Heart left ventricle (tissue), 16 donors: ENCODE measurements at places on chromosomes 5 and 9.

GRCh38 chr5:73448463-73449136 is at the start of gene FOXD1:
TSS of gene FOXD1 (minus strand) at chr5:73448777. CDS start at chr5:73448362, 415 bp downstream.
- DNase-seq, result peak; percentile 44

DNA sequence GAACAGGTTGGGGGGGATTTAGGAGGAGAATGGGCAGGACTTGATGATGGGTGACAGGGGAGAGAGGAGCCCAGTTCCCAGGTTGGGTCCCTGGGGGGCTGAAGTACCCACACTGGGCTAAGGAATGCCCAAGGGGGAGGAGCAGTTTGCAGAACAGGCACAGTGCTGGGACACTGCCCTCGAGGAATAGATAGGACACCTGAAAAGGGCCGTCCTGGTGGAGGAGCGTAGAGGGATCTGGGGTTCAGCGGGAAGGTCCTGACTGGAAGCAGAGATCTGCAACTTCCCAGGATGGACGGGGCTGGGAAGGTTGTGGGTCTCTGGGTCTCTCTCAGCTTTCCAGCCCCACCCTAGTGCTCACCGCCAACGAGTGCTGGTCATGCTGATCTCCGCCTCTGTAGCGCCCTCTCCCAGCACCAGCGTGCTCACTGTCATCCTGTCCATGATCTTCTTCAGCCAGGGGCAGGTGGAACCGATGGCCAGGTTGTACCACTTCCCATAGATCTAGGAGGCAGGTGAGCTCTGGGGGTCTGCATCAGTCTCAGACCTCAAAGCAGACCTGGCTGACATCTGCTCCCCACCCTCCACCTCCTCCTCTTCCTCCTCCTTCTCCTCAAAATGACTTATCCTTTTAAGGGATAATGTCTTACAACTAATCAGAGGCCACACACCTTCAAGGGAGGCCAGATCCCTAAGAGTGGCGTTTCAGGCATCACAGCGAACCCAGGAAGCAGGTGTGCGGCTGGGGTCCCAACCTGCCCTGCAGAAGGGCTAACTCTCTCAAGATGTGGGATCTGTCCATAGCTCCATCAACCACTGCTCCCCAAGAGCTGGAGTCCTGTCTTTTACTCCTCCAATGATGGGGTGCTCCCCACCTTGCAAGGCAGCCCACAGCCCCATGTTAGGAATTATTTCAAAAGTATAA is 1.6 kb downstream of the AMBP start:
- DNase-seq, result no peak

- no peak for DNase-seq
These were observed 560 bp downstream of the SCAI start for GRCh38 chr9:125142560-125143376.

- DNase-seq, result no peak
These were observed 455.5 kb downstream of the ACTL7B start for GRCh38 chr9:108400297-108400696.

GRCh38 chr5:565782-566440 is 41.7 kb upstream of the SLC9A3 start:
- DNase-seq, result no peak

DNA sequence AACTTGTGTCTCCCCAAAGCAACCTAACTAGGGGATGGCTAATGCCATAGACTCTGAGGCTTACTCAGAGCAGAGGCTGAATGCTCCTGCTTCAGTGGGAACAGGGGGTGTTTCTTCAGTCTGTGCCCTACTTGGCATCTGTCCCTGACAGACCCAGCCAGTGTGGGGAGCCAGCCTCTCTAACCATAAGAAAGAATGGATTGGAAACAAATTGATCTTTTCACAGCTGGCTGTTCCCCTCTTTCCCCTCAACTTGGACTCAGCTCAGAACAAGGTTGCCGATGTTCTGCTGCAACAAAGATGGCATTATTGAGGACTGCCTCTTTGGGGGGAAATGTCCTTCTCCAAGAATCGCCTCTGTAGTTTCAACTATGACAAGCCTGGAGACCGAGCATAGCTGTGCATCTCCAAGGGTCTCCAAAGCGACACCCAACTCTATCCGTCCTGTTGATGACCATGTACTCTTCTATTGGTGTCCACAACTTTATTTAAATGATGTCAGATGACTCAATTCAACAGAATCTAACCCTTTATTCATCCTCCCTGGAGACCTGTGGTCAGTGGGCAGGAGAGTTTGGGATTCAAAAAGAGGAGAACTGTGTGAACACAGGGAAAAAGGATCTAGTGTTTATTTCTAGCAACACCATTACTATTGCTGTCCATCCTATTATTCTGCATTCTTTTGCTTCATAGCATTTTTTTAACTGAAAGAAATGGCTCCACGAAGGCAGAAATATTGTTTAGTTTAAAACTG is 24.7 kb upstream of the TNC start:
- DNase-seq, result no peak

- DNase-seq, result no peak
These were observed 74.1 kb upstream of the BASP1 start for GRCh38 chr5:17143335-17143734.

DNA sequence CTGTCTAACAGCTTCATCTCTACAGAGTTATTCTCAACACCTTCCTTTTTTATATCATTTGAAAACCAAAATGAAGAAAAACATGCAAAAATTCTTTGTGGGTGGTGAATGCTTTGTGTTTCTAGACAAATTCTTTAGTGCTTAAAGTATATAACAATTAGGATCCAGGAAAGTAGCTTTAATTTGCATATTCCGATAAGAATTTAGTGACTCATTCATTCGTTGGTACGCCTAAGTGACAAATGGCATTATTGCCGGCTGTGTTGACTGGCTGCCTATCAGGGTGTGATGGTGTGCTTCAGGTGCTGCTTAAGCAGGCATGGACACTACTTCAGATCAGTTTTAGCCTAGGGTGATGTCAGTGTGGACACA is 35.2 kb downstream of the LMNB1 start:
- no peak for DNase-seq

- peak; percentile 80 for DNase-seq
These were observed 58.0 kb upstream of the RPL26L1 start for GRCh38 chr5:172901012-172901780.

DNA sequence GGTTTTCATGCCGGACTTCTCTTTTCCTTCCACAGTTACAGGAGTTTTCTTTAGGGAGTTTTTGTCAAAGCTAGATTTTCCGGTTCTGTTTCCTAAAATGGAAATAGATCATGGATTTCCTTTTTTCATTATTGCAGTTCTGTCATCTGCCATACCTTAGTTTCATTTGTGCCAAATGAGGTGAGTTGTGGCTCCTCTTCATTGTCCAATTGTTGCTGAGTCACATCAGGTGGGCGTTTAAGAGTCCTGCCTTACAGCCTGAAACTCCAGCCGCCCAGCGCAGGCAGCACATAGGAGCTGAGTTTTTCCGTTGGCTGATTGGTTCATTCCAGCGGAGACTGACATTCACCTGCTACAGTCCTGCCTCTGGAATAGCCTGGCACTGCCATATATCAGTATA is 14.1 kb downstream of the SLC25A25 start:
- no peak for DNase-seq

DNA sequence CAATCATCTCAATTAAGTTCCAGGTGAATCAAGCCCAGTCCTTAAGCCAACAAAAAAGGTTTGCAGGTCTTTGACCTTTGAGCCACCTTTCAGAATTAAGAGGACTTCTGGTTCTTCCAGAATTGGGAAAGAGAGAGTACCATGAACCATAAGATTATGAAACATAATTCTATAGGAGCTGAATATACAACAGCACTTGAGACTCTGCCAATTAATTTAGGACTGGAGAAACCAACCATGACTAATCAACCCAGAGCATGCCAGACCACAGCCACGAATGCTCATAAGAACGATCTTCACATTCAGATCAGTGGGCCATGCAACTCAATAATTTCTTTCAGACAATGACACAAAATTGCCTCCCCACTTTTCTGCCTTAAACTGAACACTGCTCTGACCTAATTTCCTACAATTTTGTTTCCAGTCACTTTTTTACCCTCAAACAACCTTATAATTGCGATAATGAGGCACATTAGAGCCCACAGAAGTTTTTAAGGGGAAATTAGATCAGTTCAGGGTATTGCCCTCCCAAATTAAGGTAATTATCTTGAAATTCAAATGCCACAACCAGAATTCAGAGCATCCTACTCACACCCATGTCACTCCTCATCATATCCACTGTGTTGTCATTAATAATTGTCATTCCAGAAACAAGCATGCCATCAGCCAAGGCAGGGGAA is 213.4 kb downstream of the ATPSCKMT start:
- no peak for DNase-seq

DNA sequence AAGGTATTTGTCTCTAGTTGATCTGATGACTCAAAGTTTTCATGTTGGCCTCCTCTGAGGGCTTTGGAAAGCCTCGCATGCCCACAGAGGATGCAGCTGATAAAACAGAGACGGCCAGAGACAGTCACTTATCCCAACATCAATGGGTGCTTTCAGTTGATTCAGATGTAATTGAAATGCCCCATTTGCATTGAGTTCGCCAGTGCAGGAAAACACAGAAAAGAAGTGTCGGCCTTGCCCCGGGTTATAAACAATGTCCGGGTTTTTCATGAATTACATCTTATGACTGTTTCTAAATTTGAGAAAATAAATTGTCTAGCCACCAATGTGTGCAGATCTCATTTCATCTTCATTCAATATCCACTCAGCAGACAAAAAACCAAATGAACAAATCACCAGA is 42.2 kb upstream of the ICE1 start:
- no peak for DNase-seq

DNA sequence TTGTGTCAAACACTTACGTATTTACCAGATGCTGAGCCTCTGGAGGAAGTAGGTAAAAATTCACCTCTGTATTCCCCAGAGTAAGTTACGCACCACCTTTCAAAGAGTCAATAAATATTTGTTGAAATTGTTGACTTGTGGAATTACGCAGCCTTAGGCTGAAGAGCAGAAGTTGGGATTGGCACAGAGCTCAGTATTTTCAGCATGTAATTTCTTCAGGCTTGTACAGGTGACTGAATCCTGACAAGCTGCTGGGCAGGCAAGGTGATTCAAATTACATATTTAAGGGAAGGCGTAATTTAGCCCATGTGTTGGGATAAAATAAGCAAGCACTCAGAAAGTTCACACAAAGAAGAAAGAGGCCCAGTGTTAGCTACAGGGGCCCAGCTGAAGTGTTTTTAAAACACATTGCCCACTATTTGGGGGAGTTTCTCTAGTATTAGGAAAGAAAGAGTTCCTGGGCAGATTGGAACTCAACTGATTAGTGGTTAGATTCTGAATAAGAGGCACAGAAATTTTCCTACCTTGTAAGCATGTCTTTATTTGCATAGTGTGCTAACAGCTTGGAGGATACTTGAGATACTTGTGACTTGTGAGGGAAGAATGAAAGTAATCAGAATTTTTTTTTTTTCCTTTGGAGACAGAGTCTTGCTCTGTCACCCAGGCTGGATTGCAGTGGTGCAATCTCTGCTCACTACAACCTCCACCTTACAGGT is 165.3 kb upstream of the FBXL7 start:
- DNase-seq, result no peak

- DNase-seq, result no peak
These were observed 196.5 kb upstream of the TBCA start for GRCh38 chr5:77972469-77973252.

DNA sequence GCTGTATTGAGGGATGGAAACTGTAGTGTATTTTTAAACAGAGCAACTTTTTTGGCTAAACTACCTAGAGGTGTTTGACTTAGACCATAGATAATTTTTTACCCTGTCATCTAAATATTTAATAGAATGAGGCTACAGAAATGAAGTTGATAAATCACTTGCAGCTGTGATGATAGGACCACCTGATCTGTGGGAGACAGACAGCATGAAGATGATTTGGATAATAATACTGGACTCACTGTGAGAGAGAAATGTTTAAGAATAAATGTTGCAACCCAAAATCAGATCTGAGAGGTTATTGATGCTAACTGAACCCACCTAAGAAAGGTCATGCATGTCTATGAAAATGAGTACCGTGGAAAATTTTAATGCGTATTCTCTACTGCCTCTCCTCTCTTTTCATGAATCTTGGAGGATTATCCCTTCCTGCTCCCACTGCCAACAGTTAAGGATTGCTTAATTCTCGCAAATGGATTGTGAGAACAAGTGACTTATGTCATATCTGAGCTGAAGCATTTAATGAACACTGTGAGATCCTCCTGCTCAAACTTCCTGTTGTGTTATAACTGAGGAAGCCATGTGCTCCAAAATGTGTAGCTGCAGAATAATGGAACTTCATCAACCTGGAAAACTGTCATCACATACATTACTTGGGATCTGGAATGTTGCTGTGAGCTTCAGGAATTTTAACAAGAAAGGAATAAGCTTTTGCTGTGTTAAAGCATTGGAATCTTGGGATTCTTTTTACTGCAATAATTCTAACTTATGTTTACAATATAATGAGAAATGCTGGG is 617.9 kb upstream of the CDH18 start:
- no peak for DNase-seq

DNA sequence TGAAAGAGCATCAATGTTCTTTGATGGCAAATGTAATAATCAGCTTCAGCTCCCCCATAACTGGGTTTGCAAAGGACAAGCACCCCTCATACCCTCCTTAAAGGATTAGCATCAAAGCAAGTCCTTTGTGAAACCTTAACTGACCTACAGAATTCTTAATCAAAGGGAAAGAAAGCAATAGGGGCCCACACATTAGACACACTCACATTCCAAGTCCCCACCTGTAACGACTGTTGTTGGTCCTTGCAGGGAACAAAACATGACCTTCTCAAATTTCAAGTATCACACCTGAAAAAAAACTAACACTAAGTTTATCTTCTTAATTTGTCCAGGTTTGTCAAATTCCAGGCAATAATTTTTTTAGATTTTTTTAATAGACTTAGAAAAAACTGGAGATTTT is 32.6 kb downstream of the TTC39B start:
- DNase-seq, result no peak

DNA sequence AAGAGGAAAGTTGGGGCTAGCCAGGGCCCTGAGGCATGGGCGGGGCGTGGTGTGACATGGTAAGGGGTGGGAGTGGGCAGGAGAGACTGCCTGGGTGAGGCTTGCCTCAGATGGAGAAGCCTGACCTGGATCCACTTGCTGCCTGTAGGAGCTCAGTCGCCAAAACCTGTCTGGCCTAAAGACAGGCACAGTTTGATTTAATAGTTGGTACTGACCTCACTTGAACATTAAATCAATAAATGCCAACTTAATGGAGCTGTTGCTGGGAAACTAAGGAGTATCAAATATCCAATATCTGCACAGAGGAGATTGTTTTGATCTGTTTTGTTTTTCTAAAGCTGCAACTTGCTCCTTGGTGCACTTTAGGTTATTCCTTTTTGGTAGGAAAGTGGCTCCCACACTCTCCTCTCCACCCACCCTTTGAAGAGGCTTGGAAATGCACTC is 86.4 kb downstream of the RCL1 start:
- DNase-seq, result no peak

DNA sequence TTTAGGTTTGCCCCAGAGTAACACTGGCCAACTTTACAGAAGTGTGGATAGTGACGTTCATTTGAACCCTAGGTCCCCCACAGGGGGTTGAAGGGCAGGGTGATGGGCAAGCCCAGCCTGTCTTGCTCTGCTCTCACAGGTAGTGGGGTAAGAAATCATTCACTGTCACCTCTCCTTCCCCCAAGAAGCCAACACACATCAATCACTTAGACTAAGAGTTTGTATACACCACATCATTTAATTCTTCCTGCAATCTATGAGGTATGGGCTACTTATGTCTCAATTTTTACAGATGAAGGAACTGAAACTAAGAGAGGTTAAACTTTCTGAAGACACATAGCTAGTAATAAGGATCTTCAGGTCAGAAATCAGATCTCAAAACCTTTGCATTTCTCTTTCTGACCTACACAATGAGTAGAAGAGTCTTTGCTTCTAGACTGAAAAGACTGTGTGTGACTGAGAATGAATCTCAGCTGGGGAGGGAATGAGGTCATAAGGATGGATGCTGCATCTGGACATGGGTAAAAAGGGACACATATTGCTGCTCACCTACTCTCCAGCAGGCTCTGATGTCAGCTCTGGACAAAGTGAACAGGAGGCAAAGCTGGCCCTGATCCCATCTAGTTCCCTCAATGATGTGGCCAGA is 81.0 kb upstream of the EQTN start:
- DNase-seq, result no peak
